Forelimb muscle (tissue), 1 donor: ENCODE measurements at places on chromosomes 1 and 21.

DNA sequence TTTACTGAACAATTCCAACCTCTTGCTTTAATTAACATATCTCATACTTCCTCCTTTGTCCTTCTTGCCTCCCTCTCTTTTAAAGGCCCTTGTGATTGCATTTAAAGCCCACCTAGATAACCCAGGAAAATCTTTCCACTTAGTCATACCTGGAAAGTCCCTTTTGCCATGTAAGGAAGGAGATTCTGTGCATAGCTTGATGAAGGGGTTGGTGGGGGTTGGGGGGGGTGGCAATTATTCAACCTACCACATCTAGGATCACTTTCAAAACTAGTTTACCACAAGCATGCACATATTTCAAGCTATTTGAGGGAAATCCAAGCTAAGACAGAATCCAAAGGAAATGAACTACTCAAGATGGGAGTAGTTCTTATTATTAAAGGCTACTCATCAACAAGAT lies 249.1 kb upstream of the PTBP2 start:
- DNase-seq: no peak

- DNase-seq: no peak
These were observed 26.1 kb downstream of the RCAN3 start for GRCh38 chr1:24528744-24529143.

DNA sequence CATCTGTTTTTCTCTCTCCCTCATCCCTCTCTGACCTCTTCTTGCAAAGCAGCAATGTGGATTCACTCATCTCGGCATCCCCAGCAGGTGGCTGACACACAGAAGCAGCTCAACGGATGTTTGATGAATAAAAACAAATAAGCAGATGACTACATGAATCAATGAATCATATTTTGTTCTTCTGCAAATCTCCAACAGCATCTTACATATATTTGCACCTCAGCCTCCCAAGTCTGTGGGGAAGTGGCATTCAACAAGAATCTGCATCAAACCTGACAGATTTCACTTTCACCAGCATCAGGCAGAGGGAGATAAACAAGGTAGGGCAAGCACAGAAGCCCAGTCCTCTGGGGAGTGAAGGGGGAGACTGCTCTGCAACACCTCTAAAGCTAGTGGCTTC lies 34.0 kb downstream of the CAPN8 start:
- no peak for DNase-seq

DNA sequence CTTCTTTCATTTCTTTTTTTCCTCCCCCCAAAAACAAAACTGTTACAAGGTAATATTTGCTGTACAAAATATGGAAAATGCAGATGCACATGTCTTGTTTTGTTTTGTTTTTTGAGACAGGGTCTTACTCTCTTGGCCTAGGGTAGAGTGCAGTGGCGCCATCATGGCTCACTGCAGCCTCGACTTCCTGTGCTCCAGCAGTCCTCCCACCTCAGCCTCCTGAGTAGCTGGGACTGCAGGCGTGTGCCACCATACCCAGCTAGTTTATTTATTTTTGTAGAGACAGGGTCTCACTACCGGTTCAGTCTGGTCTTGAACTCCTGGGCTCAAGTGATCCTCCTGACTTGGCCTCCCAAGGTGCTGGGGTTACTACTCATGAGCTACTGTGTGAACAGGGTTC lies 15.5 kb downstream of the PRRC2C start:
- DNase-seq: no peak

DNA sequence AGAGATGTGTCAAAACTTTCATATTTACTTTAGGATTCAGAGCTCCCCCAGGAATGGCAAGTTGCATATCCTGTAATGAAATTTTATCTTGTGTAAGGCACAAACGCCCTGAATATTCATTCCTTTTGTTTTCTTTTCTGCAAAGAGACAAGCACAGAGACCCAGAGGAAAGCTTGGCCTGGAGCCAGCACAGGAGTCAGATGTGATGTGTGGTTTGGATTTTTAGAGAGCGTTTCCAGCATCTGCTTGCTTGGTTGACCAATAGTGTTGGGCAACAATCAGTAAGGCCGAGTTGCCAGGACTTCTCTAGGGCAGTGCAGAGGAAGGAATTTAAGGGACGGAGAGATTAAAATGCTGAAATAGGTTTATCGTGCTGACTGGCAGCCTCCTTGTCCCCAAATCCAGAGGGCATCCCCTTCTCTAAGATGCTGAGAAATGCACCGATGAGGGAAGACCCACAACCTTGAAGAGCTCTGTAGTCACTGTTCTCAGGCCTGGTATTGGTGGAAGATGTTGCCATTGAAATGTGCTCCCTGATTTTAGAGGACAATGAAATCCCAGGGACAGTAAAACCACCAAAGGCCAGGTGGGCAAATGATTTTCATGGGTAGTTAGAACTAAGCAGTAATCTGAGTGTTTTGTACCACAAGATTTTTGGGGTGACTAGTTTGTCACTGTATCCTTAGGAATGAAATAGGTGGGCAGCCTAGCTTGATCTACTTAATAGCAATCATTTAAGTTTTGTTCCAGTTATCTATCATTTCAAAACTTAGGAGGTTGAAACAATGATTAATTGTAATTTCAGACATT lies 37.9 kb upstream of the RHOU start:
- no peak for DNase-seq

DNA sequence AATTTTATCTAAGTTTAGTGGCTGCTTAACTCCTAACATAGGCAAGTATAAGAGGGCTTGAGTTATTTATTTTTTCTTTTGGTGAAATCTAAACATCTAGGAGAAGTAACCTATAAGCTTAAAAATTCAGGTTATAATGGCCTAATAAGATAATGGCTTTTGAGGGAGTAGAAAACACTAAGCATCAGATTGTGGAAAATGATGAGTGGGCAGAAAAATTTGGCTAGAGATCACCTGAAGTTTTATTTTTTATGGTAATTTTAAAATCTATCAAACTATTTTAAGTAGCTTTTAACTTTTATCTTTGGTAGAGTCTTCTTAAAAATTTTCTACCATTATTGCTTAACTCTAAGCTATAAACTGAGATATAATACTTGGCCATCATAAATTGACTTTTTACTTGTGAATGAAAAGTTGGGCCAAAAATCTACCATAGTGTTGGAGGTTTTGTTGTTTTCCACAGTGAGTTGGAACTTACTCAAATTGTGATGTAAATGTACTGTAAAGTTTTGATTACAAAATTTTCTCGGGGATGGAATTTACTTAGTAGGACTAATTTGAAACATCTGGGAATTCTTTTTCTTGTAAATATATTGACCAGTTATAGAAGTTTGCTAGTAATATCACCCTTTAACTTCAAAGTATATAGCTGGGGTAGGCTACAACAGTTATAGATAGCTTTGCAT lies 63.9 kb downstream of the USP25 start:
- DNase-seq: no peak

- DNase-seq: no peak
These were observed 132.4 kb downstream of the MAP3K21 start for GRCh38 chr1:233459968-233460367.

- no peak for DNase-seq
These were observed 23.4 kb upstream of the RPTN start for GRCh38 chr1:152182431-152182830.

DNA sequence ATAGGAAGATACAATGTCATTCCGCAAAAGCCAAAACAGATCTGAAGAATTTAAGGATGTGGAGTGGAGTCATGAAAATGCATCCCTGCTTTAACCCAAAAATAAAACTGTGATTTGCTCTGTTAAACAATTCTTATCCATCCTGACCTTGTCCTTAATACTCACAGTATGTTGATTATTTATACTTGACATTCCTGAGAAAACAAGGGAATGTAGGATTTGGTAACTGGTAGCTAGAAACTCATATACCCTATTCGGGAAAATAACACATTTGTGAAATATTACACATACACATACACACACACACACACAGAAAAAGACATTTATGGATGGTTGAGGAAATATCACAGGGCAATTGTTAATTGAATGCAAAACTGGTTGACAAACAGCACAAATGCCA lies 80.2 kb downstream of the FMN2 start:
- DNase-seq: no peak

DNA sequence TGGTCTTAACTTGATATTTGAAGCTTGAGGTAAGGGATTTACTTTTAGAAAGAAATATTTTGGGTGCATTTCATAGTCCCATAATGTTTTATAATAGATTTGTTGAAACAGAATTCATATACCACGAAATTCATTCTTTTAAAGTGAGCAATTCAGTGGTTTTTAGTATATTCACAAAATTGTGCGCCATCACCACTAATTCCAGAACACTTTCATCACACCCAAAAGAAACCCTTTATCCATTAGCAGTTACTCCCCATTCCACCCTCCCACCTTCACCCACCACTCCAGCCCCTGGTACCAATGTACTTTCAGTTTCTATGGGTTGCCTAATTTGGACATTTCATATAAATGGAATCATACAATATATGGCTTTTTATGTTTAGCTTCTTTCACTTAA lies 38.9 kb upstream of the DMRTB1 start:
- no peak for DNase-seq

DNA sequence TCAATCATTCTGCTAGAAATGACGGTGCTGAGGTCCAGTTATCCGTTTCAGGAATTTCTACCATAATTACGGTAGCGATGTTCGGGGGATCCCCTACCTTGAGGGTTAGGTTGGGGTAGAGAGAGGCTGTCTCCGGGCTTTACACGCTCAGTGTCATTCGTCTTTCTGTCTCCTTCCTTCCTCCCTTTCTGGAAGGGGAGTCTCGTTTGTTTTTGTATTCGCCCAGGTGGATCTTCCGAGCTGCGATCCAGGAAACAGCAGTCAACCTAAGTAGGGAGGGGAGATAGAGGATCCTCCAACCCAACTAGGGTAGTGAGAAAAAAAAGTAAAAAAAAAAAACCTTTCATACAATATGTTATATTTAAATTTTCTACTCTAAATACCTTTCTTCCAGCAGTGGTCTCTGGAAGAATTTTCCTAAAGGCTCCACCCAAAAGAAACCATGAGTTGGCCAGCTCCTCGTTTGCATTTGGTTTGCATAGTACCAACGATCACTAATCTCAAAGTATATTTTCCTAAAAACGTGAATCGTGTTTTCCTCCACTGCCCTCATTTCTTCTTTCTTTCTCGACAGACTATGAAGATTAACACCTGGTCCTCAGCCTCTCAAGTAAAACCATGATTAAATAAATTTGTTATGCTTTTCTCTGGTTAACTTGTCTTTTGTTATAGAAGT lies 611 bp upstream of the PIK3C2B start:
- DNase-seq: no peak

GRCh38 chr1:8338526-8339202 lies 20.8 kb downstream of the SLC45A1 start:
- DNase-seq: no peak

- no peak for DNase-seq
These were observed 7.0 kb downstream of the CDKN2C start for GRCh38 chr1:50976890-50977574.

GRCh38 chr1:248862695-248862997 lies 3.8 kb upstream of the ZNF692 start:
- no peak for DNase-seq

DNA sequence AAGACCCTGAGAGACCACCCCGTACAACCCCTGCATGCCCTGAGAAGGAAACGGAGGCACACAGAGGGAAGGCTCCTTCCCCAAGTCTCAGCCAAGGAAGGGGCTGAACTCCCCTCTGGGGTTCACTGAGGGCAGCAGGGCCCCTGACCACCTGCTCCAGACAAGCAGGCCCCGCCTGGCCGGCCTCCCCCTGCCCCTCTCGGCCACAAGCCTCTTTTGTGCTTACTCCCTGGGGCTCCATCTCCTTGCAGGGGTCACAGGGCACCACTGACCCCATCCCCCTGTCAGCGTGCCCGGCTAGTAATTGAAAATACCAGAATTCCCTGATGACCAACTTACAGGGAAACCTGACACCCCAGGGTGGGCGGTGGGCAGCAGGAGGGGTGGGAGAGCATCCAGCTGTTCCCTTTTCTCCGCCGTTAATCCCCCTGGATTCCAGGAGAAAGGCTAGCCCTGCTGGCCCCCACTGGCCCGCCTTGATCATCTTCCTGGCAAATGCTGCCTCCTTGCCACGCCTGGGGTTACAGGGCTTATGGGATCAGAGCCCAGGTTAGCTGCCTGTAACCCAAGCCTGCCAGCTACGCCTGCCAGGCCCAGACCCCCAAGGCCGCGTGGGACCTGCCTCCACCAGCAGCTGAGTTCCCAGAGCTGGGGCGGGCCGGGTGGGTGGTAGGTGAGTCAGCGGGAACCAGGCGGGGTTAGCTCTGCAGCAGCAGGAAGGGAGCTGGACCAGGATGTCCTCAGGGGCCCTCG lies 96.1 kb downstream of the LACTBL1 start:
- DNase-seq: no peak

GRCh38 chr1:236861560-236862218 lies 66.6 kb downstream of the MTR start:
- no peak for DNase-seq

DNA sequence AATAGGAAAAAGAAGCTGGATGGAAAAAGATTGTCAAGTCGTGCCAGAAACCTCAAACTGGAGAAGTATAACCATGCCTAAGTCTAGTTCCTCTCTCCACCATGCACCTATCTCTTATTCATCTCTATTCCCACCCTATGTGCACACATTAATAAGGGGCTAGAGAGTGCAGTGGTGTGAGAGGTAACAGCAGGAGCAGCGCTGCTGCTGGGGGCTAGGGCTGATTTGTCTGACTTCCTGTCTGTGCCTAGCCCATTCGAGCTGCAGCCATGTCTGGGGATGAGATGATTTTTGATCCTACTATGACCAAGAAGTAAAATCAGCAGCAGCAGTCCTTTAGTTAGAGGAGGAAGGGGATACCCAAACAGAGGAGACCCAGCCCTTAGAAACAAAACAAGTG lies 43.0 kb downstream of the TRIM33 start:
- DNase-seq: no peak

DNA sequence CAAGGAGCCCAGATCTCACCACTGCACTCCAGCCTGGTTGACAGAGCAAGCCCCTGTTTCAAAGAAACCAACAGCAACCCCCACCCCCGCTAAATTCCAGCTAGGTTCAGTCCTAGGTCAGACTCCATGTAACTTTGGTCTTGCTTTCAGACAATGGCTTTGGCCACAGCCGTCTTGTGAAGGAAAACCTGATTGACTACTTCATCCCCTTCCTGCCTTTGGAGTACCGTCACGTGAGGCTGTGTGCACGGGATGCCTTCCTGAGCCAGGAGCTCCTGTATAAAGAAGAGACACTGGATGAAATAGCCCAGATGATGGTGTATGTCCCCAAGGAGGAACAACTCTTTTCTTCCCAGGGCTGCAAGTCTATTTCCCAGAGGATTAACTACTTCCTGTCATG lies 12.9 kb downstream of the TOR3A start:
- no peak for DNase-seq
